ENCODE measurements at places on chromosomes 3 and 15. TPM values are rescaled to one million over a fixed set of nuclear protein-coding genes. Genes with fewer than 3 reads are reported as not detected.

DNA sequence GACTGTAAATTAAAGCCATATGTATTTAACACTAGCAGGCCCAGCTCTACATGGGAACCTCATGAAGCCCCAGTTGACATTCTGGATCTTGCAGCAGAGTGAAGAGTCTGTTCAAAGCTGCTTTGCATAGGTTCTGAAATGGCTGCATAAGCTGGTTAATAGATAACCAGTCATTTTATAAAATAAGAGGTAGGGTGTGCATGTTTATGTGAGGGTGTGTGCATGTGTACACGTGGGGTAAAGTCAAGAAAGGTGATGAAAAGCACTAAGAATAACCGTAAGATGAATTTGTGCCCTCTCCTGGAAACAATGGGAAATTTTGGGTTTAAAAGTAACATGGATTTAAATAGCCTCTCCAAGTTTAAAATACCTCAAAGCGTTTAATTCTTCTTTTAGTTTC is 33.0 kb downstream of the PAQR9 start:
- H3K4me3 ChIP-seq: no peak overlapping the region
- no peak overlapping the region for H3K27ac ChIP-seq
- H3K27me3 ChIP-seq: no peaks in the 10 kb centered on the region
- H3K4me1 ChIP-seq: no peaks in the 10 kb centered on the region

GRCh38 chr15:75732809-75733451 is 20.3 kb upstream of the CSPG4 start:
- no peak overlapping the region for H3K4me3 ChIP-seq
- no peak for DNase-seq
- H3K27ac ChIP-seq: no peak overlapping the region

The SERPINI2 gene
- 0.19 TPM for total RNA-seq

GRCh38 chr15:78266229-78266628 is 1.9 kb downstream of the DNAJA4 start:
- no peaks in the 10 kb centered on the region for H3K36me3 ChIP-seq
- H3K27me3 ChIP-seq: no peaks in the 10 kb centered on the region
- DNase-seq: no peak

DNA sequence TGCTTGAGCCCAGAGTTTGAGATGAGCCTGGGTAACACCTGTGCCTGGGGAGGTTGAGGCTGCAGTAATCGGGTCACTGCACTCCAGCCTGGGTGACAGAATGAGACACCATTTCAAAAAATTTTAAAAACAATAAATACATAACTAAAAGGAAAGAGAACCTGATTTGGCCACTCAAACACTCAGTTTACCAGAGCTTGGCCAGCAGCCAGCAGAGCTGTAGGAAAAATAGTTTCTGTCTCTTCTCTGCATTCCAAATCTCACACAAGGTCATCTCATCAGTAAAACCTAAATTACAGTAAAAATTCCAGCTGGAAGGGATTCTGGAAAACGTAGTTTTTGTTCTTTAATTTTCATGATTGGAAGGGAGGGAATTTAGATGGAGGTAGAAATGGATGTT is 7.8 kb upstream of the PPM1L start:
- no peak for DNase-seq
- H3K36me3 ChIP-seq: no peaks in the 10 kb centered on the region
- no peaks in the 10 kb centered on the region for H3K27me3 ChIP-seq
- H3K4me3 ChIP-seq: no peak overlapping the region
- no peaks in the 10 kb centered on the region for H3K4me1 ChIP-seq
- no peak overlapping the region for H3K27ac ChIP-seq

Measured in thymus (tissue), 14 donors.